Stimulated activated CD8-positive, alpha-beta memory T cell treated with anti-CD3 and anti-CD28 coated beads, Interleukin-15, amount 100 ng/mL, for 48 hours (primary cell): ENCODE measurements at places on chromosomes 12 and 14.

GRCh38 chr12:121465921-121466793 lies 66.2 kb downstream of the RNF34 start:
- peak; percentile 34 for DNase-seq

DNA sequence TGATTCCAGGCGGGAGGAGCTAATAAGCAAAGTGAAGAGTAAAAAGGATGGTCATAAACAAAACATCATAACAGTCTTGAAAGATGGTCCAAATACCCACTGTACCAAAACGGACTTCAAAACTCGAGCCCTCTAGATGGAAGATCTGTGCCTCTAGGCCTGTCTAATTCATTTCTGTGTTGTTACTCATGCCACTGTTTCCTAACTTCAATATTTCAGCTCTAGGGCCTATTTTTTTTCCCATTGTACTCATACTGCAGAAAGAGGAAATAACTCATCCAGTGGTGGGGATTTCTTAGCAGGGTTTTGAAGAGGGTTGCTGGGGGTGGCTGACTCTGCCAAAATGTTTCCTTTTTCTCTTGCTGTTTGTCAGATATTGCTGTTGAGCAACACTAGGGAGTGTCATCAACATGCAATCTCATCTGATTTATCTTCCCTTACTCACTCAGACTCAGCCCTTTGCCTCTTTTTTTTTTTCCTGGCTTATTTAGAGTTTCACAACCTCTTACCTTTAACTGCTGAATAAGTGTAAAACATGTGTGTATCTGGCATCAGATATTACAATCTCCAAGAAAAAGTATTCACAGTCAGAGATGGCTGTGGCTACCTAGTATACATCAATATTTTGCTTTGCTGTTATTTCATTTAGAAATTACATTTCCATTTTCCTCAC lies 189.6 kb downstream of the DUSP6 start:
- DNase-seq, result peak; percentile 50

DNA sequence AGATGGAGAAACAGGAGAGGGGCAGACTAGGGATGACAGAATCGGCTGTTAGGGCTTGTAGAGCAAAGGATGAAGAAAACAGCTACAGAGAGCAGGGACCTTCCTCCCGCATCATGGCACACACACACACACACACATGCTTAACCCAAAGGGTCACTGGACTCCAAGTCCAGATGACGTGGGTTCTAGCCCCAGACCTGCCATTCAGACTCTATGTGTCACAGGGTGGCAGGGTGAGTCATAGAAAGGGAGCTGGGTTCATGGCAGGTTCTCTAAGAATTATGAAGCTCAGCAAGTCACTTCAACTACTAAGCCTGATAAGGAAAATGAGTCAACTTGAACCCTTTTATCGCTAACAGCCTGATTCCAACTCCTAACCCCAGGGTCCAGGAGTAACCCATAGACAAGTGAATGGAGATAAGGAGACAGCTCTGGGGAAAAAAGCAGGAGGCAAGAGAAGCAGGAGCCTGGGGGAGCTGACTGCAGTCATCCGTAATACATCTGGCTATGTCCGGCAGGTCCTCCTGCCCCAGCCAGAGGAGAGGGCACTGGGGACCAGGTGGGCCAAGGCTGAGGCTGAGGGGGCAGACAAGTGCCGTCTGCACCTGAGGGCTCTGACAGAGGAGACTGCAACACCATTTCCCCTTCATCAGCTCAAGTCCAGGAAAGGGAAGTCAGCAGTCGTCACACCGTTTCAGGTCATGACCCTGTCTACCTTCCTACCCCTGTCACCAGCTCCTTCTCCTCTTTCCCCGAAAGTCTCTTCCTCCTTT lies 3.6 kb upstream of the TNFRSF1A start:
- peak; percentile 43 for DNase-seq

DNA sequence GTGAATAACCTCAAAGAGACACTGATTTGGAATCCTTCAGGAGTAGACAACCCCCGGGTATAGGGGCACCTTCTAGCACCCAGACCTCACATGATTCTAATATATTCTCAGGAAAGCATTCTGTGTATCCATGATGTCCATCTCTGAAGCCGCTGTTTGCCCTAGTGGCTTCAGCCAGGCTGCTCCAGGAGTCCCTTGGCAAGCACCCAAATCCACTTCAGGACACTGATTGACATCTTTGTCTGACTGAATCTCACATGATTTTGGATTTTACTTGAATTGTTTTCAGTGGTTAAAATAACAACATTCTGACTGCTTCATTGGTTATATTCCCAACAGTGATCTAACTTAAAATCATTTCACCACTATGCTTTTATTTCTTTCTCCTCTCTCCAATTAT lies 390.5 kb upstream of the CLEC14A start:
- DNase-seq, result no peak

DNA sequence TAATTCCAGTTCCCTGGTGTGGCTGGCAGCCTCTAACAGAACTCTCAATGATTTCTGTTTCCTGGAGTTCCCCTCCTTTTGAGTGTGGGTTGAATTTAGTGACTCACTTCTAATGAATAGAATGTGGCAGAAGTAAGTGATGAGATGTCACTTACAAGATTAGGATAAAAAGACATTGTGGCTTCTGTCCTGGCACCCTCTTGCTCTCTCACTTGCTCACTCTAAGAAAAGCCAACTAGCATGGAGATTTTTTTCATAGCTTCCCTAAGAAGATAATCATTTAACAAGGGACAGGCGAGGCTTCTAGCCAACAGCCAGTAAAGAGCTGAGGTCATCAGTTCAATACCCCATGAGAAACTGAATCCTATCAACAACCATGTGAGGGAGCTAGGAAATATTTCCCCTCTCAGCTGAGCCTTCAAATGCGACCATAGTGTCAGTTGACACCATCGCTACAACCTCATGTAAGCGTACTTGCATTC lies 156.7 kb downstream of the TMTC3 start:
- DNase-seq, result peak; percentile 2

DNA sequence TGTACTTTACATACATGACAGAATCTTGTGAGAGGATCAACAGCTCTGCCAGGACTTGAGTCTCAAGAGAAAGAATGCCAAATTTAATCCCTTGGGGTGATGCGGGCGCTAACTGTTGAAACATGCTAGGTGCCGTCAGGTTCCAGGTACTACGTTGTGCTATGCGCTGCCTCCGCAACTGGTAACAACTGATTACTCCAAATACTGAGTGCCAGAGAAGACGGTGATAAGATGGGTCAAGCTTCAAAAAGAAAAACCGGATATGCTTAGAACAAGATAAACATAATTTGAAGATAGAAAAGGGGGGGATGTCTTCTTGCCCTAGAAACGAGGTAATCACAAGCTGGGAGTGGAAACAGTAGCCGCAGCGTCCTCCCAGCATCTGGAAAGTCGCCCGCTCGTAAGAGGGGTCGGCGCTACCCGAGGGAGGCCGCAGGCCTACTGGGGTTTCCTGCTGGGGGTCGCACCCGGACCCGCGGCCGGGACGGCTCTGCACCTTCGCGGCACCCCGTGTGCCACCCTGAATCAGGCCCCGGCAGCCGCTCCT lies 678 bp downstream of the ZBTB25 start:
- DNase-seq, result no peak
